ENCODE measurements at places on chromosomes 2 and 18. TPM values are rescaled to one million over a fixed set of nuclear protein-coding genes. Genes with fewer than 3 reads are reported as not detected.

DNA sequence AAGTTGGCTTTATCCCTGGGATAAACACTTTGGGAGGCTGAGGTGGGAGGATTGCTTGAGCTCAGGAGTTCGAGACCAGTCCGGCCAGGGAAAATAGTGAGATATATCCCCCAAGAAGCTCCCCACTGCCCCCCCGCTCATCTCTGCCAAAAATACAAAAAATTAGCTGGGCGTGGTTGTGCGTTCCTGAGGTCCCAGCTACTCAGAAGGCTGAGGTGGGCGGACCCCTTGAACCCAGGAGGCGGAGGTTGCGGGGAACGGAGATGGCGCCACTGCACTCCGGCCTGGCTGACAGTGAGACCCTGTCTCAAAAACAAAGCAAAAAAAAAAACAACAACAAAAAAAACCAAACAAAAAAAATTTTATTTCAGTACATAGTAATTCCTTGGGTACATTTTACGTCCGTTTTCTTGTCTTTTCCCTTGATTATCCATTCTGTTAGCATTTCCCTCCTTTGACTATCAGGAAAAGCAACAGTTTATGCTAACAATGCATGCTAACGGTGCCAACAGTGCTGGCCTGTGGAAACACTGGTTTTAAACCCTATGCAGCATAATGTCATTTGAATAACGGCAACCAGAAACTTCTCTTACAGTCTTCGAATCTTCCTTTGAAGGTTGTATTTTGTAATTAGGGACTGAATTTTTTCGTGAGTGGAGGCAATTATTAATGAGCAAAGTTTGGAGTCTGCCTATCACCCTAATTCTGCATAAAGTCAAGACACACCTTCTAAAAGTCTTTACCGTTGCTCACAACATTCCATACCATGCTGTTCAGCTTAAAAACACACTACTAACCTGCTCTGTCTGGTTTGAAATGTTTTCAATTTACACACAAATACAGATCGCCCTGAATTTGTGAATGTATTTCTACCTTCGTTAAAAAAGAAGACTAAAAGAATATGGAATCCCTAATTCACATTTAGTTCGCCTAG, 721 bp upstream of the MIB1 start:
- no peak for DNase-seq

DNA sequence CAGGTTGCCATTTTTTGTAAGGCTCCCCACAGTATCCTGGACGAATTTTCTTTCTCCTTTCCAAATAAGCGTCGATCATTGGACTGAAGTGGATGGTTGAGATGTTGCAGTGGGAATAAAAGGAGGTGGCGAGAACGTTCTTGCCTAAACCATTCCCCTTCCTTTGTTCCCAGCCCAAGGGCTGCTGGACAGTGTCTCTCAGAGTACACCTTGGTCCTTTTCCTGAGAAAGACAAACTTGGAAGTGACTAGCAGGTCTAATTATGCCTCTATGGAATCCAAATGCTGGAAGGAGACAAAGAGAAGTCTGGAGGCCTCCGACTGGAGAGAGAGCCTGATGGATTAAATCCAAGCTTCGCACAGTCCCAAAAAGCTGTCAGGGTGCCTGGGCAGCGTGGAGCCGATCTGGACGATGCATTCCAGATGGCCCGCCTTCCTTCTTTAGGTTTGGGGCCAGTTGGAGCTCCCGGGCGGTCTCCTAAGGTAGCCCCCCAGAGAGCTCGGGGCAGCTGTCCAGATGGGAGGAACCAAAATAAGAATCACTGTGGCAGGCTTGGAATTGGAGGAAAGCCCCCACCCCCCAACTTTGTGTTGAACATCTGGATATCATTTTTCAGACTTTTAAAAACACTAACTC, 186.8 kb downstream of the TMEM247 start:
- DNase-seq: no peak

- DNase-seq: no peak
Measured at GRCh38 chr2:8462899-8463648, 218.8 kb upstream of the ID2 start.

DNA sequence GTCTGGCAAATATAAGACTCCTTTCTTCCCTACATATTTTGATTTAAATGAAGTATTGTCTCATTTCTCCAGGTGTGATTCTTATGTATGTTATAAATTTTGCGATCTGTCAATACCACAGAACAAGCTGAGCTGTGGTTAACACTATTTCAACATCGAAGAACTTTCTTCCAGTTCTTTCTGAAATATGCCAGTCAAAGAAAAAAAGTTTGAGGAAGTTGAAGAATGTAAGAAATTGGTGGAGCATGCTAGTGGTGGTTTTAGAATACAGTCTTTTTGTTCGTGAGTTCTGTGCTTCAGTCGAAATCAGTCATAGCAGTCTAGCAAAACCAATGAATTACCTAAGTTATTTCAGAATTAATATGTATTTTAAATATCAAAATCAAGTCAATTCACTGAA, 8.6 kb upstream of the COBLL1 start:
- no peak for DNase-seq

DNA sequence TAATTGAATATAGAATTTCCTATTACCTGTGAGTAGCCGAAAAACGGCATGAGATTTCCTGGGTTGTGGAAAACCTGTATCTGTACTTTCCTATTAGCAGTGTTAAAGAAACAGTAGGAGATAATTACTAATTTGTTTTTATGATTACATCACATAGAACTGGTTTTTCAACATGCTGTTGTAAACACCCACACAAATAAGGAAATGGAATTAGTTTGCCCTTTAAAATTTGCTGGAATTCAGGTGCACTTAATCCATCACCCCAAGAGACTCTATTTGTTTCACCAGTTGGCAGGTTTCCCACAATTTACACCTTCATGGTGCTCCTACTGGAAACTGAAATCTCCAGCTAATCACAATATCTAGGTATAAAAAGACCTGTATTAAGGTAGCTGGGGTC, 274.1 kb upstream of the SLC8A1 start:
- DNase-seq: no peak

GRCh38 chr18:42533009-42533575, 578.1 kb downstream of the PIK3C3 start:
- DNase-seq: no peak

- no peak for DNase-seq
Measured at GRCh38 chr2:170475878-170476277, 239.3 kb upstream of the SP5 start.

GRCh38 chr2:105391058-105391627, 7.7 kb downstream of the FHL2 start:
- DNase-seq: no peak

Gene VWA3B
- not detected for total RNA-seq

Gene RGPD4
- not detected for total RNA-seq

Gene C2orf80
- total RNA-seq: not detected

Gene SNED1
- total RNA-seq: 18.0 TPM

Gene GCG
- total RNA-seq: not detected

All from omental fat pad (tissue), 4 donors.